Stimulated activated CD8-positive, alpha-beta memory T cell treated with anti-CD3 and anti-CD28 coated beads, Interleukin-7, amount 100 ng/mL, for 24 hours (primary cell): ENCODE measurements at places on chromosomes 5 and 9.

GRCh38 chr9:522658-523057 lies 308.0 kb downstream of the DOCK8 start:
- no peak for DNase-seq

- DNase-seq: no peak
Observed at GRCh38 chr5:149224282-149224681, 47.4 kb upstream of the AFAP1L1 start.

DNA sequence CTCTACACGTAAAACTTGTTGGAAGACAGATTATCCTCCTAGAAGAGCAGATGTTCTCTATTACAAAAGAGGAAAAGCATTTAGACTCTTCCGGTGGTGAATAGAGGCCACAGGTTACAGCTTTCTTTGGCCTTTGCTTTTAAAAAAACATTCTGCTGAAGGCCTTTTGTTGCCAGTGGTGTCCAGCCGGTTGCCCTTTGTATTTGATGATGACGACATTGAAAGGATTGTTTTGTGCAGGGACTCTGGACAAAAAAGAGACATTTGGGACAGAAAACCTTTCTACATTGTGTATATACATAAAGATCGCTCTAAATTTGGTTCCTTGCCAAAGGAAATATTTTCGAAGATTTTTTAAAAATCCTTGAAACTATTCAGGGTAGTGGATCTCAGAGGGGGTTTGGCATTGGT lies 180.3 kb downstream of the C9orf152 start:
- no peak for DNase-seq

DNA sequence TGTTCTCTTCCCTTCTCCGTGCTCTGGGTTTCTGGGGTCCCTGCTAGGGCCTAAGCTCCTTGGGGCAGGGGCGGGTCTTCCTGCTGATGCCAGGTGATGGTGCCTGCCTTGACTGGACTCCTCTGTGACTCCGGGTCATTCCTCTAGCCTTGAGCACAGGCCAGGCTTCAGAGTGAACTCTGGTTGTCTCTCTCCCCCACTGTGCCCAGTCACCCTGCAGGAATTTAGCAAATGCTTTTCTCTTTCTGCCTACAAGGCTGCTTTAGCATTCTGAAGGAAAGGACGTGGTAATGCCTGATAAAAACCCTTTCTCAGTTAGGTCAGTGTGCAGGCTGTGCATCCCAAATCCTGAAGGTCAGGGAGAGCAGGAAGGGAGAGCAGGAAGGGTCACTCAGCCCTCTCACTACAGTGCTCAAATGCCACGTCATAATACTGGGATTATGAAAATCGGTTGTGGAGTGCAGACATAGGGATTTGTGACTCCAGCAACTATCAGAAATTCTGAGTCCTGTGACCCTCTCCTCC lies 2.7 kb downstream of the CXCL14 start:
- DNase-seq: no peak

- DNase-seq: no peak
Observed at GRCh38 chr5:124706729-124707361, 39.6 kb downstream of the ZNF608 start.

DNA sequence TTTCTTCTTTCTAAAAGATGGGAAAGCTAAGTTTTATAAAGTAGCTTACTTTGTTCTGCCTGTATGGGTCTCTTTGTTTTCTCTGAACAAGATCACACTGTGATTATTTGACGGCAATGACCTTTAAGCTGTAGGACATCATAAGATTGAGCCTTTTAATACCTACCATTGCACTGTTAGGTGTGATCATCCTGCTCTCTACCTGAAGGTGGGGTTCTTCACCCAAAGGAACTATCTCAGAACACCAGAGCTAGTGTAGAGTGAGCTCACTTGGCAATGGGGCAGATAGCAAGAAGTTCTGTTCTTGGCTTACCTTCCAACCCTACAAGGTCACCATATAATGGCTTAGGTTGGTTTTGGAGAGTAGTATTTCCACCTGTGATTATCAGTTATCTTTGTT lies 200.2 kb downstream of the SPATA31D1 start:
- no peak for DNase-seq

GRCh38 chr5:121870489-121870888 lies 18.8 kb downstream of the FTMT start:
- DNase-seq: no peak

- DNase-seq: no peak
Observed at GRCh38 chr9:757246-757881, 84.1 kb upstream of the DMRT1 start.

- DNase-seq: no peak
Observed at GRCh38 chr9:122337556-122337929, 33.3 kb upstream of the PTGS1 start.
